ENCODE measurements at places on chromosomes 7 and 10.
A peak's percentile ranks its signal among the peaks of the same experiment; 100 is the strongest.

- DNase-seq: peak; percentile 35
Observed at GRCh38 chr7:141533149-141533949, 17.9 kb upstream of the AGK start.

DNA sequence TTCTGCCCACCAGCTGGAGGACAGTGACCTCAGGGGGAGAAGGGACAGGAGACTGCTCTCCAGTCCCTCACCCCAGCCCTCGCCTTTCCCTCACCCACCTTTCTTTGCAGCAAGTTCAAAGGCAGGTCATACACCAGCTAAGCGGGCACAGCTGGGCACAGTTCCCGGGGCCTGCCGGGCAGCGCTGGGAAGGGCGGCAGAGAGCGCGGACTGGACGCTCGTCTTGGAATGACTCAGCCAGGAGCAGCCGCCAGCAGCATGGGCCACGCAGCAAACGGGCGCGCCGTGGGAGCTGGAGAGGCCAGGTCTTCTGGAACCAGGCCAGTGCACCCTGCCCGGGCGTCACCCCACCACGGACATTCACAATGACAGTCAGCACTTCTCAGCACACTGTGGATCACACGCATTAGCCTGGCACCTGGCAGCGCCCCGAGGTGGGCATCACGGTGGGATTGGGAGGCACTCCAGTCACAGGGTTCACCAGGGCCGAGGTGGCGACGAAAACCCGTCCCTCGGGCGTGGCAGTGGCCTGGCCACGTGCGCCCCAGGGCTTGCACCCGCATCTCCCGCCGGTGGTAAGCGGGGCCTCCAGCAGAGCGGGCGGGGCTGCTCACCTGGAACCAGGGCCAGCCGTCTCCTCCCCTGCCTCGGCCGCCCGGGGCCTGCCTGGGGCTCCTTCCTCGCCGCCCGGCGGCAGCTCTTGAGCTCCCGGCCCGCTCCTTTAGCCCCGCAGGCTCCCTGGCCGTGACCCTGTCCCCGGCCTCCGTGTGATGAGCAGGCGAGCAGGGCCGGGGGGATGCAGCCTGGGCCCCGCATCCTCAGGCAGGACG lies 29.0 kb upstream of the WDFY4 start:
- no peak for DNase-seq

GRCh38 chr10:11757454-11757820 lies 15.3 kb downstream of the ECHDC3 start:
- peak; percentile 96 for DNase-seq

GRCh38 chr7:113752289-113752688 lies 166.5 kb downstream of the PPP1R3A start:
- DNase-seq: no peak

- no peak for DNase-seq
Observed at GRCh38 chr7:23980081-23980480, 270.1 kb downstream of the STK31 start.

Measured in skeletal muscle cell (primary cell).